ENCODE measurements at places on chromosomes 16 and 17.

- no peak for DNase-seq
Measured at GRCh38 chr17:62712171-62712581, 84.7 kb downstream of the MRC2 start.

DNA sequence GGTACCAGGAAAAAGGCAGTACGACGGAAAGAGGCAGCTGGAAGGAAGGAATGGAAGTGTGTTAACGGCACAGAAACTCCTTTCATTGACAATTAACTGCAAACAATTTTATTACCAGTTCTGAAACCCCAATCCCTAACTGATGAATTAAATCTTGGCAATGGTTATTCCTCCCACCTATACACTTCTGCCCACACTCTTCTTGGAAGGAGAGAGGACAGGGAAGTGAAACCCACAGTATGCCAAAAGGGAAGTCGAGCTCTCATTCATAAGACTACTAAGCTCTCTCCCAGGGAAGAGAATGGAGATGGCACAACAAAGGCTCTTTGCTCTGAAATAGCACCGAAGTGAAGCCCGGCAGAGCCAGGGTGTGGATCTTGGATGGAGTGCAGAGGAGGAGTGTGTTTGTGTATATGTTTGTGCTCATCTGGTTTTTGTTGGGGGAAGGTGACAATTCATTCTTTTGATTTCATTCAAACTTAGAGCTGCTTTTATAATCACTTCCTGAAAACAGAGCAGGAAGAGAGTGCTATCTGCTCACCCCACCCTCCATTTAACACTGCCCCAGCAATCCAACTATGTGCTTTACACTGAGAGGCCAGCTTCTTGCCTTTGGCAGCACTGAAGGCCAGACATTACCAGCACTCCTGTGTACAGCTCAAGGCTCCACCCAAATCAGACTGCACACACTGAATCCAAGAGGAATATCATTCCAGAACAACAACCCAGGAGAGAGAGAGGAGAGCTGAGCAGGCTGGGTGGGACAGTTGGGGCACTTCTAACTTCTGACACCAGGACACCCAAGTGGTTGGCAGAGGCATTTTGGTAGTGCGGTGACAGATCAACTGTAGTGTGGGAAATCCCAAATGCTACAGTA, 68.7 kb downstream of the HIC1 start:
- DNase-seq: no peak

GRCh38 chr17:37283414-37283961, 92.3 kb upstream of the C17orf78 start:
- no peak for DNase-seq

GRCh38 chr16:47162670-47163420, 19.1 kb upstream of the NETO2 start:
- no peak for DNase-seq

DNA sequence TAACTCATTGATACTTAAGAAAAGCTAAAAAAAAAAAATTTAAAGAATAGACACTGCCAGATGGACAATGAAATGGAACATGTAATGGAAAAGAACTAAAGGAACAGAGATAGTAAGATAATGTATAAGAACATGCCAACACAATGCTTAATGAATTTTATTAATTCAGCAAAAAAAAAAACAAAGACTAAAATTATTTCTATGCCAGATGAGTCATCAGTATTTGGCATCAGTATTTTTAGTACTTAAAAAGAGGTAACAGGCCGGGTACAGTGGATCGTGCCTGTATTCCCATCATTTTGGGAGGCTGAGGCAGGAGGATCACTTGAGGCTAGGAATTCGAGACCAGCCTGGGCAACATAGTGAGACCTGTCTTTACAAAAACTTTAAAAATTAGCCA, 168.5 kb downstream of the CYB561 start:
- no peak for DNase-seq

GRCh38 chr17:10013365-10014112, 108.5 kb upstream of the RCVRN start:
- DNase-seq: no peak

- DNase-seq: no peak
Measured at GRCh38 chr17:17207998-17208397, 1.9 kb upstream of the PLD6 start.

- no peak for DNase-seq
Measured at GRCh38 chr17:5789528-5789927, 205.2 kb upstream of the NLRP1 start.

DNA sequence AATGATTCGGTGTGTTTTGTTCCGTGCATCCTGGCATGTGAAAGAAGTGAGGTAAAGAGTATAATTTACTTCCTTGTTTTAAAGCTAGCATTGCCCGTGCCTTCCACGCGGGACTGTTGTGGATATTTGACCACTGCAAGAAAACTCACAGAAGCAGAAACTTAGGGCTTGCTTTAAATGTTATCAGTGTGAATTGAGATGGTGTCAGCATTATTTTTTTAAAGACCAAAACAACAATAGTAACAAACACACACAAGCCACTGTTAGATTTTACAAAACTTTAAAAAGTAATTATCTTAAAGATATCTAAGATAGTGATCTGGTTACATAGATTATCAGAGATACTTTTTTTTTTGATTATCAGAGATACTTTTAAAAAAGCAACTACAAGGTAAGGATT, 47.4 kb downstream of the WWOX start:
- no peak for DNase-seq
